ENCODE measurements at places on chromosomes 5 and 9.
A peak's percentile ranks its signal among the peaks of the same experiment; 100 is the strongest.

DNA sequence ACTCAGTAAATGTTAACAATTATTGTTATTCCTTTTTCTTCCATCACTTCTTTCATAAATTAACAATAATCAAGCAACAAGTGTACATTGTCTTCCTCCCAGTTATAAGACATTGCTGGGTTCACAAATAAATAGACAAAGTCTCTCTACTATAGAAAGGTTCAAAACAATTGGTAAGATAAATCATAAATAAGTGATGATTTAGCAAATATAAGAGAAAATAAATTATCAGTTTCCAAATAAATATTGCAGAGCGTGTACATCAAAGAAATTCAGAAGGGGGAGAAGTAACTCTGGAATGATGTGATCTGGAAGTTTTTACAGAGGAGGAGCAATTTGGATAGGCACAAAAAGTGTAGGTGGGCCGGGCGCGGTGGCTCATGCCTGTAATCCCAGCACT, 114.2 kb downstream of the BASP1 start:
- no peak for DNase-seq
- no peaks in the 10 kb centered on the region for H3K4me1 ChIP-seq
- H3K4me3 ChIP-seq = no peak overlapping the region
- no peak overlapping the region for H3K27ac ChIP-seq

DNA sequence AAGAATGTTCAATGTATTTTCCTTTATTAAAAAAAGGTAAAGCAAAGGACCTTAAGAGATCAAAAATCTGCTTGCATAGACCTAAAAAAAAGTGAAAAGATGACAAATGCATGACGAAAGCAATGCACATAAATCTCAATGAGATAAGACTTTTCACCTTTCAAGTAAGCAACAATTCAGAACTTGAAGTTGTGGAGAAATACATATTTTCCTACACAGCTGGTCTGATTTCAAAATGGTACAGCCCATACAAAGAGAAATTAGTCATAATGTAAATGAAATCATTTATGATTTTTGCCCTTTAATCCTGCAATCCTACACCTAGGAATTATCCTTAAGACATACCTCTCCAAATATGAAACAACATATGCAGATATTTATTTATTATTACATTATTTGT, 568.0 kb downstream of the ANXA1 start:
- H3K4me3 ChIP-seq = no peak overlapping the region
- no peak overlapping the region for H3K27ac ChIP-seq
- no peak for DNase-seq
- H3K27me3 ChIP-seq = no peaks in the 10 kb centered on the region

DNA sequence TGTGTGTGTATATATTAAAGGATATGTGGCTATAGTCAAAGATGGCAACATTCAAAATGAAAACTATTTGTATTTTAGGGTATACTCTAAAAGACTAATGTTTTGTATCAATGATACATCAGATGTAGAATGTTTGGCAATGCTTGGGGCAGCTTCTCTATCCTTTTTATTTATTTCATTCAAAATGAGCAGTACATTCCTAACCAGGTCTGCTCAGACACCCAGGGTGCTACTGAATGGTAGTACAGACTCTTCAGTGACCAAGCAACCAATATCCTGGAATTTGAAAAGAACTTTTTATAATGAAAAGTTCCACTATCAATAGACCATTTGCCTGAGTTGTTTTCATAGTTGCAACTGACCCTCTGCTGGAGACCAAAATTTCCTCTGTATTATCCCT, 23.9 kb downstream of the MEGF9 start:
- no peak overlapping the region for H3K27ac ChIP-seq
- no peaks in the 10 kb centered on the region for H3K36me3 ChIP-seq
- H3K4me3 ChIP-seq = no peak overlapping the region
- no peaks in the 10 kb centered on the region for H3K27me3 ChIP-seq
- no peak for DNase-seq

GRCh38 chr9:131701789-131702337, 38.0 kb downstream of the RAPGEF1 start:
- H3K27ac ChIP-seq = no peak overlapping the region
- H3K27me3 ChIP-seq = no peaks in the 10 kb centered on the region
- DNase-seq = no peak
- no peak overlapping the region for H3K4me3 ChIP-seq
- H3K4me1 ChIP-seq = peaks cover 19% of the 10 kb centered on the region

DNA sequence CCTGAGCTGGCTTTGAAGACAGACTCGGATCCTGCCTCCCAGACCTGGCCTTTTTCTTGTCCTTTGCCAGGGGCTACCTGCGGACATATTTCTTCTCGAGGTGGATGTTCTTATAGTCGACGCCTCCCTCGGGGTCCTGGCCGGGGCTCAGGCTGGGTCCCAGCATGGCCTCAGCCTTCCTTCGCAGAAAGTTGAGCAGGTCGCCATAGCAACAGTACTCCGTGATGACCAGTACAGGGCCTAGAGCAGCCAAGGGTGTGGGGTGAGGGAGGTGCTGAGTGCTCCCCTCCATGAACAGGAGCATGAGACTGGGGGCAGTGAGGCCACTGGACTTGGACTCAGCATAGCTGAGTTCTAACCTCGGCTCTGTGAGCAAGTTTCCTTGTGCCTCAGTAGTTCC, 26.7 kb downstream of the CSF1R start:
- H3K27ac ChIP-seq = no peak overlapping the region
- H3K36me3 ChIP-seq = peaks cover 8% of the 10 kb centered on the region
- no peaks in the 10 kb centered on the region for H3K27me3 ChIP-seq
- DNase-seq = peak; percentile 51

DNA sequence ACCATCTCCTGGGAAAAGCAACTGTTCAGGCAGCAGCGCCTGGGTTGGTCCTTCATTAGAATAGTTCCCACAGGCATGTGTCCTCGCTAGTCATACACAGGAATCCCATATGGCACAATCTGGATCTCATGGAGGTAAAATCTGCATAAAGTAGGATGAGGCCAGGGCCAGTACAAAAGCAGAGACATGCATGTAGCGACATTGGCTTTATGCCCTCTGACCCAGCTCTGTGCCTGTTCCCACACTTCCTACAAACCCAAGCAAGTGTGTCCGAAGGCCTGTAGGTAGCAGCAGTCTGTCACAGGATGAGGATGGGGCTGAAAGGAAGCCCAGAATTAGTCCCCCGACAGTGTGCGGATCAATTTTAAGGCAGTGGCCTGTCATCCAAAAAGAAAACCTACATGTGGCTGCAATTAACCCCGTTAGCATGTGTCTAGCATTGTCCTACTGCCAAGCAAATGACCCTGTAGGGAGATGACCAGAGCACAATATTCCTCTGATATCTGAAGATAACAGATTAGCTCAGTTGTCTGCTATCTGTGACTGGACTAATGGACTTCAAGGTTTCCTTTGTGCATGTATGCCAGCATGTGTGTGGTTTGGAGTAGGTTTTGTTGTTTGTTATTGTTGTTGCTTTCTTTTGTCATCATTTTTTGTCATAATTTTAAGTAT, 178.8 kb downstream of the TMEM161B start:
- no peak overlapping the region for H3K27ac ChIP-seq
- DNase-seq = no peak
- no peak overlapping the region for H3K4me3 ChIP-seq
- H3K36me3 ChIP-seq = no peaks in the 10 kb centered on the region
- no peaks in the 10 kb centered on the region for H3K4me1 ChIP-seq

- H3K36me3 ChIP-seq = no peaks in the 10 kb centered on the region
- H3K27me3 ChIP-seq = no peaks in the 10 kb centered on the region
- no peak for DNase-seq
- H3K4me1 ChIP-seq = peaks cover 22% of the 10 kb centered on the region
These were observed 2.9 kb downstream of the IQGAP2 start for GRCh38 chr5:76406014-76406413.

- H3K27ac ChIP-seq = no peak overlapping the region
- no peaks in the 10 kb centered on the region for H3K4me1 ChIP-seq
- no peak overlapping the region for H3K4me3 ChIP-seq
- no peaks in the 10 kb centered on the region for H3K27me3 ChIP-seq
- H3K36me3 ChIP-seq = no peaks in the 10 kb centered on the region
These were observed 6.3 kb upstream of the CAMK2A start for GRCh38 chr5:150295741-150296486.

- DNase-seq = no peak
- no peaks in the 10 kb centered on the region for H3K36me3 ChIP-seq
- H3K4me1 ChIP-seq = no peaks in the 10 kb centered on the region
- no peaks in the 10 kb centered on the region for H3K27me3 ChIP-seq
These were observed 7.4 kb downstream of the DMRTA1 start for GRCh38 chr9:22454016-22454415.

- DNase-seq = peak; percentile 75
- H3K27ac ChIP-seq = peak within 1 kb of the TSS; percentile 16
- peak within 1 kb of the TSS; percentile 49 for H3K4me3 ChIP-seq
- no peaks in the 10 kb centered on the region for H3K36me3 ChIP-seq
- H3K27me3 ChIP-seq = peaks cover 73% of the 10 kb centered on the region
These were observed at the start of gene CNTFR for GRCh38 chr9:34589636-34590380. Gene CNTFR, minus strand, starts transcription at chr9:34589724. Its CDS starts 20,743 bp downstream, at chr9:34568981.

GRCh38 chr5:122078116-122079110, at the start of gene LOX:
Gene LOX, minus strand, starts transcription at chr5:122078259. Its CDS starts 274 bp downstream, at chr5:122077985.
- H3K4me3 ChIP-seq = peak within 1 kb of the TSS; percentile 73
- DNase-seq = peak; percentile 95
- peaks cover 8% of the 10 kb centered on the region for H3K36me3 ChIP-seq
- no peaks in the 10 kb centered on the region for H3K27me3 ChIP-seq

- H3K27me3 ChIP-seq = no peaks in the 10 kb centered on the region
- DNase-seq = no peak
- peak overlapping the region; percentile 67 for H3K27ac ChIP-seq
- no peaks in the 10 kb centered on the region for H3K36me3 ChIP-seq
- no peak overlapping the region for H3K4me3 ChIP-seq
- H3K4me1 ChIP-seq = no peaks in the 10 kb centered on the region
These were observed 156.3 kb downstream of the ESM1 start for GRCh38 chr5:54829102-54829501.

GRCh38 chr5:16932401-16932800, 3.7 kb downstream of the MYO10 start:
- no peak overlapping the region for H3K4me3 ChIP-seq
- no peaks in the 10 kb centered on the region for H3K36me3 ChIP-seq
- H3K27me3 ChIP-seq = no peaks in the 10 kb centered on the region
- no peak overlapping the region for H3K27ac ChIP-seq
- peaks cover 33% of the 10 kb centered on the region for H3K4me1 ChIP-seq

DNA sequence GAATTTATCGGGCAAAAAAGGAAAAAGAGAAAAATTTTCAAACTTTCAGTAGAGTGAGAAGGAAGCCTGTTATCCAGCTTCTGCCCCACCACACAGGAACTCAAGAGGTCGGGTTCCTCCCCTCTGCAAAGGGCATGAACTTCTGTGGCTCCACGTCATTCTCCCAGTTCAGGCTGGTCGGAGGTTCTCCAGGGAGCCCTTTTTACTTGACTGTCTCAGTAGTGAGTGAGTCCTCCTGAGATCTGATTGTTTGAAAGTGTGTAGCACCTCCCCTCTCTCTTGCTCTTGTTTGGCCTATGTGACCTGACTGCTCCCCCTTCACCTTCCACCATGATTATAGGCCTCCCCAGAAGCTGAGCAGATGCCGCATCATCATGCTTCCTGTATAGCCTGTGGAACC, 9.7 kb downstream of the SPINK1 start:
- no peak overlapping the region for H3K4me3 ChIP-seq
- H3K36me3 ChIP-seq = no peaks in the 10 kb centered on the region
- no peaks in the 10 kb centered on the region for H3K4me1 ChIP-seq
- H3K27me3 ChIP-seq = no peaks in the 10 kb centered on the region

- no peaks in the 10 kb centered on the region for H3K36me3 ChIP-seq
- DNase-seq = no peak
- H3K4me3 ChIP-seq = peak overlapping the region; percentile 76
- no peaks in the 10 kb centered on the region for H3K27me3 ChIP-seq
These were observed 496 bp downstream of the MAPK9 start for GRCh38 chr5:180291234-180291940.

- no peak overlapping the region for H3K4me3 ChIP-seq
- no peaks in the 10 kb centered on the region for H3K36me3 ChIP-seq
These were observed 40.1 kb upstream of the SUB1 start for GRCh38 chr5:32545102-32545800.

DNA sequence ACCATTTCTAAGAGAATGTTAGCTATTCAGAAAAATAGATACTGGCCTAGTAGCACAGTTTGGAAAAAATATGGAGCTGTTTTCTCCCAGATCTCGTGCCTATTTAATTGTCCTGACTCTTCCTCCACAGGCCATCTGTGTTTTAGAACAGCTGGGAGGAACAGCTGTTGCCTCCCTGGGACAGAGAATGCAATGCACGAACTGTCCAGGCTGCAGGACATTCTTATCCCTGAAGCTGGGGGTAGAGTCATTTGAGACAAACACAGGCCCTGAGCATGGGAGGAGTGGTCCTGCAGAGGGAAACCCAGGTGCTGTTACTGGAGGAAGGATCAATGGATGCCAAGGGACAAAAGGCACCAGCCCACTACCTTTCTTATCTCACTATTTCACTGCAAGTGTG, 20.9 kb upstream of the SPARC start:
- H3K4me1 ChIP-seq = peaks cover 5% of the 10 kb centered on the region
- no peak for DNase-seq

GRCh38 chr9:107307331-107307730, 24.3 kb downstream of the RAD23B start:
- DNase-seq = no peak
- H3K27me3 ChIP-seq = no peaks in the 10 kb centered on the region
- H3K27ac ChIP-seq = no peak overlapping the region
- H3K36me3 ChIP-seq = peaks cover 48% of the 10 kb centered on the region
- H3K4me1 ChIP-seq = no peaks in the 10 kb centered on the region

DNA sequence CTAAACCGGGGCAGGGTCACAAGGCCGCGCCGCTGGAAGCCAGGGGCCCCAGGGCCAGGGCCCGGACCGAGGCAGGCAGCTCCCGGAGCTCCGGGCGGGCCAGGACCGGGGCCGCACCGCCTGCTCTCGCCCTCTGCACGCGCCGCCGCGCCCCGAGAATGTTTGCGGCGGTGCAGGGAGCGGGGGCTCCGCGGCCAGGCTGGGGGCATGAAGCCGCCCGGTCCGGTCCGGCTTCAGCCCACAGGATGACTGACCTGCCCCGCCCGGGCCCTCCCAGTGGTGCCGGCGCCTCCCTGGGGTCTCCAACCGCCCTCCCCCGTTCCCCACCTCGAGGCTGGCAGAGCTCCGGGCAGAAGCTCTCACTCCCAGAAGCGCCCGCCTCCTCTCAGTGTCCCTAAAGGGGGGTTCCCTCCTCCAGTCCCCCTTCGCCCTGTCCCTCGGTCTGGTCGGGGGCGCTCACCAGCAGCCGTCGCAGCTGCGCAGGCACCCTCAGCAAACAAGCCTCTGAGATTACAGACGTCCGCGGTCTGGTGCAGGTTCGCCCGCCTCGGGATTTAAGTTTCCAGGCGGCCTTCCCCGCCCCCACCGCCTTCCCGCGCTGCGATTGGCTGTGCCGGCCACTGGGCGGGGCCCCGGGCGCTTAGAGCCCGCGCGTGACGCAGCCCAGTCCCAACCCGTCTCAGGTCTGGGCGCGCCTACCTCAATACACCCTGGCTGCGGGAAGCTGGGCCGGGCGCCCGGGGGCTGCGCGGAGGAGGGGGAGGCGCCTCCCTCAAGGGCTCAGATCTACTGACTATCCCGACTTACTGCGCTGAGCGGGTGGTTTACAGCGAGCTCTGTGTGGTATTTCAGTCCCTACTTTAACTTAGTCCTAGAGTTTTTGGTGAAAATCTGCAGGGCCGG, at the start of gene CTSV:
TSS of gene CTSV (minus strand) at position 532 of the 903 bp plus-strand sequence. CDS start 1,099 bp downstream, outside the sequence.
- H3K27me3 ChIP-seq = no peaks in the 10 kb centered on the region
- H3K4me1 ChIP-seq = no peaks in the 10 kb centered on the region
- DNase-seq = peak; percentile 58
- H3K4me3 ChIP-seq = peak within 1 kb of the TSS; percentile 58
- no peak within 1 kb of the TSS for H3K27ac ChIP-seq
